ENCODE measurements at places on chromosomes 5 and 9.

DNA sequence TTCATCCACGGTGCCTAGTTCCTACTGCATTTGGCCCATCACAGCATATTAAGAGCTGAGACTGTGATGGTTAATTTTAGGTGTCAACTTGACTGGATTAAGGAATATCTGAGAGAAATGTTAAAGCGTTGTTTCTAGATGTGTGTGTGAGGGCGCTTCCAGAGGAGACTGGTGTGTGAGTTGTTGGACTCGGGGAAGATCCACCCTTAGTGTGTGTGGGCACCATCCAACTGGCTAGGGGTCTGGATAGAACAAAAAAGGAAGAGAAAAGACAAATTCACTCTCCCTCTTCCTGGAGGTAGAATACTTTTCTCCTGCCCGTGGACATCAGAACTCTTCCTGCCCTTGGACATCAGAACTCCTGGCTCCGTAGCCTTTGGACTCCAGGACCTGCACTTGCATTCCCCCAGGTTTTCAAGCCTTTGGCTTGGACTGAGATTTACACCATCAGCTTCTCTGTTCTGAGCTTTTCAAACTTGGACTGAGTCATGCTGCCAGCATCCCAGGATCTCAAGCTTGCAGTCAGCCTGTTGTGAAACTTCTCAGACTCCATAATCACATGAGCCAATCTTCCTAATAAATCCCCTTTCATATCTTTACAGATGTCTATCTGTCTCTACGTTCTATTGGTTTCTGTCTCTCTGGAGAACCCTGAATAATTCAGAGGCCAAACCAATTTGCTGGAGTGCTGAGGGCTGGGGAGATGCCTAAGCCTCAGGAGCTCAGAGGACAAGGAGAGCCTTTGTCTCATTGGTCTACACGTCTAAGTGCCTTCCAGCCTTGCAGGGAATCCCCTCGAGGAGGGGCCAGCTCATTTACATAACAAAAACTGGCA is 164.5 kb downstream of the DCP2 start:
- no peak for DNase-seq

DNA sequence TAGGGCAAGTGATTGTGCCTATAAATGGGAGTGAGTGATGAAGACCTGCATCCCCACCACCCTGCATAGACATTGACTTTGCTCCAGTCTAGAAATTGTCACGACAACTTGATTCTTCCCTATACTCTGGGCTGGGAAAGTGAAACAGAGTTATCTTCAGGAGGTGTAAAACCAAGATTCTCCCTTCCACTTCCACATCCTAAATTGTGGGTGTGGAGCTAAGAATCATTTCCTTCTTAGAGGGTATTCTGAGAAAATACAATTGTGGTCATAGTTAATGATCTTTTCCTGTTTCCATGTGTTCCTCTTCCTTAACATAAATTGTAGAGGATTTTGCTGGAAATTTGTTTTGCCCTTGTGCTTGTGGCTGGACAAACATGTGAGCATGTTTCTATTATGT is 96.8 kb upstream of the PJA2 start:
- DNase-seq: no peak

- DNase-seq: no peak
Measured at GRCh38 chr9:76873056-76873792, 32.7 kb downstream of the PRUNE2 start.

DNA sequence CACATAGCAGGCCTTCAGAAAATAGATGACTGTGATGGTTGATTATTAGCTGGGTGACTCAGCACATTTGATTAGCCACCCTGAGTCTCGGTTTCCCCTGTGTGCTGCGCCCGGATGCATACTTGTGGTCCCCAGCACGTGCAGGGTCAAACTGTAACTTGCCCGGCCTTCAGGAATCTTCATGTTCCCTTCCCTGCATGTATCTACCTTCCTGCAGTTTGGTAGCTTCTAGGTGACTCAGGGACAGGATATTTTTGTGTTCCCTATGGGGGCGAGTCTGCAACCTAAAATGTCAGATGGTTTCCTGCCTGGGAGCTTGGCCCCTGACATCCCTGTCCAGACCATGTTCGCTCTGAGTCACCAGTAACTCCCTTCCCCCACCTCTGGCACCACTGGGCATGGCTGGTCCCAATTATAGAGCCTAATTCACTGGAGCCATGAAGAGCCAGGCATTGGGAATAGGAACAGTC is 13.2 kb downstream of the PTGS1 start:
- DNase-seq: no peak

- no peak for DNase-seq
Measured at GRCh38 chr5:55364537-55365055, 56.8 kb downstream of the MTREX start.

DNA sequence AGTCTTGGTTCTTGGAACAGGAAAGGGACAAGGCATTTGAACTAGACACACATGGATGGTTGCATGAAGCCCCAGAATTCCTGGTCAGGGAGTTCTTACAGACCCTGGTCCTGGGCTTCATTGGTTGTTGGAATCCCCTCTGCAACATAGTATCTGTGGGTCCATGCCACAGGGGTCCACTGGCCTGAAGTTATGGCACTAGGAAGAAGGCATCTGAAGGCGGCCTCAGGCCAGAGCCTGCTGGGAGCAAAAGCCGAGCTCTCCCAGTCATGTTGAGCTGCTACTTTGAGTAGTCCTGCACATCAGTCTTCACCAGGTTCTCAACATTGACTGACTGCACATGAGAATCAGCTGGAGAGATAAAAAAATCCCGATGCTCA is 71.1 kb upstream of the PITX1 start:
- no peak for DNase-seq

DNA sequence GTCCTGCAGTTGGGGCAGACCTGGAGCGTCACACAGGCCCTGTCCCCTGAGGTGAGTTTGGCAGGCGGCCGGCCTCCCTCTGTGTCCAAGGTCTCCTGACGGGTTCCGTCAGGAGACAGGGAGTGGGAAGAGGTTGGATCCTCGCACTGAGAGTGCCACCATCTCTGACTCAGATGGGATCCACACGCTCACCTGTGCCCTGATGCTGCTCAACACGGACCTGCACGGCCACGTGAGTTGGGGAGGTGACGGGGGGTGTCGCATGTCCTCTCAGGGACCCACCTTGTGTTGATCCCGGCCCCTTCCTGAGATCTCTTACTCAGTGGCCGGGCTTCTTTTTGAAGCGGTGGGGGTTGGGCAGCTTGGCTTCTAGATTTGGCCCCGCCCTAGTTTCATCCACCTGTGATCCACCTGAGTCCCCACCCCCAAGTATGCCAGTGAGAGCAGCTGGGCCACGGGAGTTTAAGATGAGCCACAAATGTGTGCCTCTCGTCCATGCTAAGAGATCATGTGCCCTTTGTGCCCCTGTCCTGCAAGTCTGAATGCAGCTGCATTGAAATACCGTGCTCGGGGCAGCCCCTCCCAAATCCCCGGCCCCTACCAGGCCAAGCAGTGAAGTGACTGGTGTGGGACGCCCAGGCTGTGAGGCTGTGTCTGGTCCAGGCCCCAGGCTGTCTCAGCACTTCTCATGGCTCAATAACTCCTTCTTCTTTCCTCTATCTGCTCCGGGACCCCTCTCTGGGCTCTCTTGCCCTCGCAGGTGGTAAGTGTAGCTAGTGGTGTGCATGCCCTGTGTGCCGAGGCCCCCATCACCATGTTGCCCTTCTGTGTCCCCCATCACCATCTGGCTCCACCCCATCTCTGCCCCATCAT is 27.2 kb downstream of the PSD2 start:
- DNase-seq: no peak

DNA sequence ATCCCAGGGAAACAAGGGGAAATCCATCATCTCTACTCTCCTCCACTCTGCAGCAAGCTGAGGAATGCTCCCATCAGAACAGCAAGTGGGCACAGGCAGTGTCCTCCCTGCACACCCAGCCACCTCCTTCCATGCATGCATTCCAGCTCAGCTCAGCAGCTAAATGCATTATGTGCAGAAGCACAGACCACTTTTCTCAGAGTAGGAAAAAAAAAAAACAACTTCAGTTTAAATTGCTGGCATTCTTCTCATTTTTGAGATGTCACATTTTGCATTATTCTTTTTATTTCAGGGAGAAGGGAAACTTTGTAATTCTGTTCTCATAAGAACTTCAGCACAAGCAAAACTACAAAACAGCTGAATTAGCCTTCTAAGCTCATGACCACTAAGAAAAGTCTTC is 312.2 kb downstream of the SEMA5A start:
- DNase-seq: no peak

GRCh38 chr9:36822201-36822600 is 211.9 kb downstream of the PAX5 start:
- DNase-seq: no peak

DNA sequence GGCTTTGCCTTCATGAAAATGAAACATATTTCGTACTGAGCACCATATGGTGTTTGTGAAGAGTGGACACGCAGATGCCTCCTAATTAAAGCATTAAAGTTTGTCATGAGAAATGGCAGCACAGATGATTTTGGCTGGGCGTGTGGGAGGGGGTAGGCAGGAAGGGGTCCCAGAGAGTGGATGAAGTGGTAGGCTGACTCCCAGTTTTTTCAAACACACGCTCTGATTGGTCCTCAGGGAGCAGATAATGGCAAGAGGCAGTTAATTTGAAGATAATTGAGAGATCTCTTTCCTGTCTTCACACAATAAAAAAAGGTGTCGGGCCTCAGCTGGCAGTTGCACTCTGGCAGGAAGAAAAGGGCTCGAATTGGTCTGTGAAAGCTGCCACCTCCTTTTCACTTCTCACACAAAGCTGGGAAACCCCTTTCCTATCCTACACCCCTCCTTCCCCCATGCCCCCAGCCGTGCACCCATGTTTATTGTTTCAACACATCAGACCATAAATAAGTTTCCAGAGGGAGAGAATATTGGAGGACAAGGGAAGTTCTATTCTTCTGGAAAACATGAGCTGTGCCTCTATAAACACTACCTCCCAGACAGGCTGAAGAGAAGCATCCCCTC is 429.6 kb downstream of the ARHGEF28 start:
- DNase-seq: no peak

GRCh38 chr9:121182101-121182836 is 19.4 kb downstream of the RAB14 start:
- DNase-seq: no peak

GRCh38 chr9:19642256-19642655 is 146.6 kb downstream of the SLC24A2 start:
- no peak for DNase-seq

- DNase-seq: no peak
Measured at GRCh38 chr9:95835393-95835792, 40.1 kb upstream of the ERCC6L2 start.

Measured in cortex of kidney (tissue), 1 donor.